ENCODE measurements at places on chromosomes 5 and 9.
A peak's percentile ranks its signal among the peaks of the same experiment; 100 is the strongest.

DNA sequence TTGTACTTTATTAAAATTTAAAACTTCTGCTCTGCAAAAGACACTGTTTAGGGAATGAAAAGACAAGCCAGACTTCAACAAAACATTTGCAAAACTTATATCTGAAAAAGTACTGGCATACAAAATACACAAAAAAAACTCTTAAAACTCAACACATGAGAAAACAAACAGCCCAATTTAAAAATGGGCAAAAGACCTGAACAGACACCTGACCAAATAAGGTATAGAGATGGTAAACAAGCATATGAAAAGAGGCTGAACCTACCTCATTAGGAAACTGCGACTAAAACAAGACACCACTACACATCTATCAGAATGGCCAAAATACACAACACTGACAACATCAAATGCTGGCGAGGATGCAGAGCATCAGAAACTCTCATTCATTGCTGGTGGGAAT lies 54.4 kb upstream of the LMX1B start:
- no peaks in the 10 kb centered on the region for H3K4me1 ChIP-seq
- no peak overlapping the region for H3K27ac ChIP-seq
- peaks cover 47% of the 10 kb centered on the region for H3K27me3 ChIP-seq
- no peaks in the 10 kb centered on the region for H3K36me3 ChIP-seq
- no peak overlapping the region for H3K4me3 ChIP-seq

DNA sequence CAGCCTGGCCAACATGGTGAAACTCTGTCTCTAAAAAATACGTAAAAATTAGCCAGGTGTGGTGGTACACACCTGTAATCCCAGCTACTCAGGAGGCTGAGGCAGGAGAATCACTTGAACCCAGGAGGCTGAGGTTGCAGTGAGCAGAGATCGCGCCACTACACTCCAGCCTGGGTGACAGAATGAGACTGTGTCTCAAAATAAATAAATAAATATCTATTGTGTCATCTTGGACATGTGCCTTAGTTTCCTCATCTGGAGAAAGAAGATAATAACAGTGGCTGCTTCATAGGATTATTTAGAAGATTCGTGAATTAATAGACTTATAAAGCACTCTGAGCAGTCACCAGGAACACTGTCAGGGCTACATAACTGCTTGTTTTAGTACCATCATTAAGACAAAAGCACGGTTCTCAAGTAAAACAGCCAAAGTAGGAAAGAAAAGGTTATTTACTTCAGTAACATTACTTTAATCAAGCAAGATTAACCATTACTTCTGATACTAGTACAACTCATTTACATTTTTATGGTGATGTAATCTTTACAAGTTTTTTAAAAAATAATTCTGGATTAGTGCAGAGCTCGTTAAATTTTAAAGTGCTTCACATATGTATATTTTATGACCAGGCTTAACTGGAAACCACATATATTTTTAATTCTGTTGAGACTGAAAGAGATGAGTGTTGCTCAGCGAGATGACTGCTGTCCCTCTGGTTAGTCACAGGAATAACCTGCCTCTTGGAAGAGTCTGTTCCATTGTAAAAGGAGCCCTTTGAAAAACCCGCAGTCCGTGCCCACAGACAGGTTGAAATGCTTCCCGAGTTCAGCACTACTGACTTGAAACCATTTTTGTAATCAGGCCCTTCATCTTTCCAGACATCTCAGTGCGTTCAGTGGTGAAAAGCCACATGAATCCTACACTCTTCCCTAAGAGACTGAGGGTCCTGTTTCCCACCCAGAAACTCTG lies 36.7 kb downstream of the ANKH start:
- no peak for DNase-seq
- H3K4me3 ChIP-seq: no peak overlapping the region
- no peaks in the 10 kb centered on the region for H3K36me3 ChIP-seq

DNA sequence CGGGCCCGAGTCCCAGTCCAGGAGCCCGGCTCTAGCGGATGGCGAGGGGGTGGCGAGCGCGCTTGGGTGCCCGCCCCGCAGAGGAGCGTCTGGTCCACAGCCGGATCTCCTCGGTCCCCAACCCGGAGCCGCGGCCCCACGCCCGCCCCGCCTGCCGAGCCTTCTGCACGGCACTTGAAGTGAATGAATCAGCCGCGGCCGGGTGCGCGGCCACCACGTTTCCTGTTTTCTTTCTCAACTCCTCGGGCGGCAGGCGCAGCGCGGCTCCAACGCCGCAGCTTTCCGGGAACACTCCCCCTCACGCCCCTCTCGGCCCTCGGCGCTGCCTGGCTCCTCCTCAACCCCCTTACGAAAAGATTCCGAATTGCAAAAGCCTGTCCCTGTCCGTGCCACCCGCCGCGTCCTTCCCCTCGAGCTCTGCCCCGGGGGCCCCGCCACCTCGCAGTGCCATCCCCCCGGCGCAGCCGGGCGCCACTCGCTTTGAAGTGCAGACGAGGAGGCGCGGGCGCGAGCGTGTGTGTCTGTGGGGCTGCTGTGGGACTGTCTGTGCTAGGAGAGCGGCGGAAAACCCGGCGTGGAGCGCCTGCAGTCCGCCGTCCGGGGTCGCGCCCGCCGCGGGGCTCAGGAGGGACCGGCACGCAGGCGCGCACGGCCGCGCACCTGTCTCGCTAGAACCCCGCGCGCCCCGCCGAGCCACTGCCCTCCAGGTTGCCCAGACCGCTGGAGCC lies 456.6 kb downstream of the RAB3C start:
- H3K4me1 ChIP-seq: peaks cover 14% of the 10 kb centered on the region
- no peaks in the 10 kb centered on the region for H3K27me3 ChIP-seq
- peak overlapping the region; percentile 77 for H3K27ac ChIP-seq
- H3K36me3 ChIP-seq: no peaks in the 10 kb centered on the region
- peak; percentile 81 for DNase-seq

DNA sequence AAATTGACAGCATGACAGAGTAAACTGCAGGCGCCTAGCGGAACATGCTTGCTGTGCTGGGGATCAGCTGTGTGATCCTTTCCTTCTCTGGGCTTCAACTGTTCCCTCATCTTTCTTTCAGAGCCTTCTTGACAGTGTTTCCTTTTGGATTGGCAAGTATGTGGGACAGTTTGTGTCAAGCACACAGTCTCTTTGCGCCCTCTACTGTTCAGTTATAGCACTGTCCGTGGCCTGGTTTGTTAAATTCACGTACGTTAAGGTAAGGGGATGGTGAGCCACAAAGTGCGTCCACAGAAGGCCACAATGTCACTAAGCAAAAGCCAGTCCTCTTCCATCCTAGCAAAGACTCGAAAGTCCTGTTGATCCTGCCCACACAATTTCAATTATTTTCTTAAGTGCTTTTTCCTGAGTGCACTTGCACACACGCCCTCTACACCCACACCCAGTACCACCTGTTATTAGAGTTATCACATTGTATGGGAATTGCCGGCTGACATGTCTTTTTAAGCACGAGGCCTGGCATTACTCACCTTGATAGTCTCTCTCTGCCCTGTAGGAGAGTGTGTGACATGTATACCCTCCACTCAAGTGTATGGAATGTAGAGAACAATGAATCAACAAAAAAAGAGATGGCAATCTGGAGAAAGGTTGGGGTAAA lies 22.5 kb upstream of the PTPN3 start:
- H3K4me3 ChIP-seq: no peak overlapping the region
- no peaks in the 10 kb centered on the region for H3K36me3 ChIP-seq
- peak; percentile 89 for DNase-seq
- no peaks in the 10 kb centered on the region for H3K4me1 ChIP-seq
- no peak overlapping the region for H3K27ac ChIP-seq

- H3K27ac ChIP-seq: peak overlapping the region; percentile 100
- H3K4me3 ChIP-seq: peak overlapping the region; percentile 91
- no peaks in the 10 kb centered on the region for H3K27me3 ChIP-seq
- no peaks in the 10 kb centered on the region for H3K36me3 ChIP-seq
- H3K4me1 ChIP-seq: peaks cover 19% of the 10 kb centered on the region
- DNase-seq: no peak
Observed at GRCh38 chr5:138033386-138033808, 518 bp upstream of the FAM13B start.

DNA sequence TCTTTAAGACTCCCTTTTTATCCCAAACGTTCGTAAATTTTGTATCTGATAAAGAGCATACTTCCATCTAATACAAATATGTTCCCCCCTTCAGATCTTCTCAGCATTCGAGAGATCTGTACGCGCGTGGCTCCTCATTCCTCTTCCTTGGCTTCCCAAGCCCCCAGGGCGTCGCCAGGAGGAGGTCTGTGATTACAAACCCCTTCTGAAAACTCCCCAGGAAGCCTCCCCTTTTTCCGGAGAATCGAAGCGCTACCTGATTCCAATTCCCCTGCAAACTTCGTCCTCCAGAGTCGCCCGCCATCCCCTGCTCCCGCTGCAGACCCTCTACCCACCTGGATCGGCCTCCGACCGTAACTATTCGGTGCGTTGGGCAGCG lies 19.9 kb downstream of the CDKN2A start:
- peaks cover 98% of the 10 kb centered on the region for H3K27me3 ChIP-seq
- DNase-seq: no peak
- peaks cover 10% of the 10 kb centered on the region for H3K4me1 ChIP-seq
- peak overlapping the region; percentile 24 for H3K4me3 ChIP-seq
- H3K27ac ChIP-seq: no peak overlapping the region

GRCh38 chr9:129177443-129177790 lies 644 bp downstream of the IER5L start:
- peak; percentile 52 for DNase-seq
- H3K27ac ChIP-seq: peak overlapping the region; percentile 83
- peaks cover 38% of the 10 kb centered on the region for H3K4me1 ChIP-seq
- H3K4me3 ChIP-seq: peak overlapping the region; percentile 85

DNA sequence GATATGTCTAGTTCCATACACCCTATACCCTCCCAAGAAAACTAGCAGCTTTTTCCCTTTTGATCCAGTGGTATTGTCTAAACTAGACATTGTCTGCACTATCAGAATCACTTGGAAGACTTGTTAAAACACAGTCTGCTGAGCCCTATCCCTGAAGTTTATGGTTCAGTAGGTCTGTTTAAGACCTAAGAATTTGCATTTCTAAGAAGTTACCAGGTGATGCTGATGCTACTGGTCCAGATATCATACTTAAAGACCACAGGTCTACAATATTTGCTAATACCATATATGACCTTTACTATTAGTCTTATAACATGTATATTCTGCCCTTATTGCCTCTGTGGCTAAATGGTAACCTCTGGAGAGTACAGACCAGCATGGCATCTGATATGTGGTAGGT lies 23.3 kb downstream of the SKIC3 start:
- DNase-seq: no peak
- H3K4me3 ChIP-seq: no peak overlapping the region
- H3K27me3 ChIP-seq: no peaks in the 10 kb centered on the region
- H3K27ac ChIP-seq: no peak overlapping the region
- H3K4me1 ChIP-seq: no peaks in the 10 kb centered on the region

GRCh38 chr9:134591082-134591571 lies 50.5 kb upstream of the COL5A1 start:
- H3K4me1 ChIP-seq: peaks cover 28% of the 10 kb centered on the region
- H3K4me3 ChIP-seq: no peak overlapping the region
- no peaks in the 10 kb centered on the region for H3K27me3 ChIP-seq
- no peak for DNase-seq
- H3K36me3 ChIP-seq: no peaks in the 10 kb centered on the region

DNA sequence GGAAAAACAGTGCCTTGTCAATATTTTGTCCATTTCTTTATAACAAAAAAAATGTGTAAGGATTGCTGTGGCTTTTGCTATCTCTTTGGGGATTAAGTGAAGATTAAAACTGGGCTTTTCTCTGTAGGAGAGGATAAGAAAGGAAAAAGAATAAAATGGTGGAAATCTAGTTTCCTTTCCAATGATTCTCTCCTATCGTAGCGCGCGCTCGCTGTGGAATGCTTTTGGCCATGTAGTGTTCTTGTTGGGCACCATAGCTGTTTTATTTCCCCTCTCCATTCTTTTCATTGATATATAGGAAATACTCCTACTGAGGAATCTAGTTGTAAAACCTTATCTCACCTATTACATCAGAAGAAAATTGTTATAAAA lies 1.5 kb downstream of the STXBP1 start:
- no peaks in the 10 kb centered on the region for H3K36me3 ChIP-seq
- peak overlapping the region; percentile 67 for H3K4me3 ChIP-seq
- peaks cover 27% of the 10 kb centered on the region for H3K27me3 ChIP-seq
- H3K4me1 ChIP-seq: peaks cover 3% of the 10 kb centered on the region
- no peak for DNase-seq

GRCh38 chr5:78647351-78647818 lies 1.2 kb downstream of the LHFPL2 start:
- no peaks in the 10 kb centered on the region for H3K27me3 ChIP-seq
- H3K4me3 ChIP-seq: peak overlapping the region; percentile 68
- peaks cover 29% of the 10 kb centered on the region for H3K4me1 ChIP-seq
- H3K36me3 ChIP-seq: no peaks in the 10 kb centered on the region

GRCh38 chr5:173457482-173457881 lies 129.3 kb upstream of the STC2 start:
- no peak overlapping the region for H3K4me3 ChIP-seq
- H3K27ac ChIP-seq: no peak overlapping the region
- no peak for DNase-seq
- no peaks in the 10 kb centered on the region for H3K4me1 ChIP-seq
- H3K27me3 ChIP-seq: no peaks in the 10 kb centered on the region
- H3K36me3 ChIP-seq: no peaks in the 10 kb centered on the region

- no peak for DNase-seq
- no peaks in the 10 kb centered on the region for H3K36me3 ChIP-seq
Observed at GRCh38 chr5:72129725-72130124, 22.4 kb downstream of the MAP1B start.

DNA sequence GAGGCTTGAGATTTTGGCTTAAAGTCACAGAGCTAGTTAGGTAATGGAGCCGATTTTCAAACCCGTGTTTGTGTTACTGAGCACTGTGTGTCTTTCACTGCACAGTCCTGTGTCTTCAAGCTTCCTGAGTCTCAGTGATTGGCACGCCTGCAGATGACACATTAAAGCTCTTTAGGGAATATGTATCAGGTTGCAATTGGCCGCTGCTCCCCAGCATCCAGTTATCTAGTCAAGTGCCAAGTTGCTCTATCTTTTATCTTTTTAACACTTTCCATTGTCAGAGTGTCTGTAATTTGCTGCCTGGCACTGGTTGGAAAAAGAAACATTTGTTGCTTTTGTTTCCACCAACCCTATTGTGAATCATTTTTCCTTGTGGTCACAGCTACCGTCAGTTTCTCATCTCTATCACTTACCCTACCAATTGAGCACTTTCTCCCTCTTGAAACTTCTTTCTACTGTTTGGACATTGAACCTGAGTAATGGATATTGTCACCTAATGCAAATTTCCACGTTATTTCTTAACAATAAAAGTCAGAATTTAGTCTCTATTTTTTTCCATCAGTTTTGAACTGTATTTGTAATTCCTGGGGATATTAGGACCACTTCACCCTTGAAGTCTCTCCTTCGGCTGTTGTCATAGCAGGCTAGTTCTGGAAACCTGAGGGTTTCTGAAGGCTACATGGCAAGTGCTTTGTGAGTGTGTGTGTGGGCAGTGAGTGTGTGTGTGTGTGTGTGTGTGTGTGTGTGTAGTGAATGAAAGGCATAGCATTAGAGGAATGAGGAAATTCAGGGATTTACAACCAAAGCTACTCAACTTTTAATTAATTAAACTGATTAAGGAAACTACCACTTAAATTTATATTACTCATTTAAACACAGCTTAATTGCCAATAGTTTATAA lies 274.3 kb downstream of the ISL1 start:
- no peaks in the 10 kb centered on the region for H3K27me3 ChIP-seq
- peak overlapping the region; percentile 62 for H3K27ac ChIP-seq
- no peaks in the 10 kb centered on the region for H3K36me3 ChIP-seq
- no peak overlapping the region for H3K4me3 ChIP-seq

- peak; percentile 48 for DNase-seq
- H3K36me3 ChIP-seq: no peaks in the 10 kb centered on the region
- H3K27ac ChIP-seq: no peak overlapping the region
- H3K4me1 ChIP-seq: no peaks in the 10 kb centered on the region
- peak overlapping the region; percentile 9 for H3K4me3 ChIP-seq
- H3K27me3 ChIP-seq: peaks cover 55% of the 10 kb centered on the region
Observed at GRCh38 chr5:3197304-3198073, 398.1 kb upstream of the IRX1 start.
